ENCODE measurements at places on chromosomes 6 and 20.
A peak's percentile ranks its signal among the peaks of the same experiment; 100 is the strongest.

DNA sequence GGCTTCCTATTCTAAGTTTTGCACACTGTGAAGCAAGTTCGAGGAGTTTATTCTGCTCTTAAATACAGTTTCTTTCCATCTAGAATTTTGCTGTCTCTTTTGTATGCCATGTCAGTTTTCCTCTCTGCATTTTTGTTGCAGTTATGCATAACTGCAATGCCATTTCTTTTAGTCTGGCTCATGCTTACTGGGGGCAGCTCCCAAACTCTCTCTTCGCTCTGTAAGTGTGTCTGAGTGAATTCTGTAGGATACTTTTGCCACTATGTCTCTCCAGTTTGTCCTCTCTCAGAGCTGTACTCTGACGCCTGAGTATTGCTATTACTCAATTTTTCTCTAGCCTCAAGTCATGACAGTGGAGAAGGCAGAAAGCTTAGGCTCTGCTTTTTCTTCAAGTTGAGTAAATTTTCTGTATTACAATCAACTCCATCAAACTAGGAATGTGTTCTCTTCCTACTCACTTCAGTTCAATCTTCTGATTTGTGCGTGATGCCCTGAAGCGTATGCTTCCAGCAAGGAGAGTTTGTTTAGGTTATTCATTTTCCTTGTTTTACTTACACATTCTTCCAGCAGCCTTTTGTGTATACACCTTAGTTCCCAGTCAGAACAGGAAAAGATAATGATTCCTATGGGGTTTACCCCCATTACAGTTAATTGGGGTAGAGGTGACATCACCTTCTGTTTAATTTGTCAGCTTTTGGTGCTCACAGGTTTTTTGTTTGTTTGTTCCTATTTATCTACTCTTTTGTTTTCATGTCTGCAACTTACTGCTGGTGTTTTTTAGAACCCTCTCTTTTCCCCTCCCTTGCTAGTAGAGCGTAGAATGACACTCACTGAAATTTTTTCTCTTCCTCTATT is 430.9 kb downstream of the BCKDHB start:
- no peak for DNase-seq

DNA sequence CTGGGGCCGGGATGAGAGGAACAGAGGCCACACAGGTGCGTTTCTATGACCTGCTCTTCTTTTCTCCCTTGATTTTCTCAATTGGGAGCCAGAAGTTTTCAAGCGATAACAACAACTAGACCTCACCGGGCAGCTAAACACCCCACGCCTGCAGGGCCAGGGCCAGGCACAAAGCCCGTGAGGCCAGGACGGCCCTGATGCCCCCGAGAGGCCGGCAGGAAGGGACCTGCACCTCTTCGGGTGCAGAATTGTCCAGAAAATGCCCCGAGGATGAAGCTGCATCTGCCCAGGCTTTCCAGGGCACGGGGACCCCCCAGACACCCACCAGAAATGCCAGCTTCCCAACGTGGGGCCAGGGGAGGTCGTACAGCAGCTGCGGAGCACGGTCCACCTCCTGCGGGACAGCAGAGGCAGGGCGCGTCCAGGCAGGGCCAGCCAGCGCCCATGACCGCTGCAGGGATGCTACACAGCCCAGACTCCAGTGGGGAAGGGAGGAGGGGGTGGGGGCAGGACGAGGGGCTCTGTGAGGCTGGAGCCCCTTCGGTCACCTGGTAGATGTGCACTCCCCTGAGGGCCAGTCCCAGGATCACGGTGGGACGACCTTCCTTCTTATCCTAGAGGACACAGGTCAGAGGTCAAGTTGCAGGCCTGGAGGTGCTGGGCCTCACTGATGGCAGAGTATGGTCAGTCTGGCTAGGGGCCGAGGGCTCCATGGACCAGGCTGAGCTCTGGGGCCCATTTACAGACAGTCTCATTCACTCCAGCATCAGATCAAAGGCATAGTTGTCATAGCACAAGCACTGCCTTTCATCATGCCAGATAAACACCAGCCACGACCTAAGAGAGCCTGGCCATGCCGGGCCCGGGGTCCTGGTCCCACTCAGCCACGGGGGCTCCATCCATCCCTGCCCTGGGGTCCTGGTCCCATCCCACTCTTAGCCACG is 16.4 kb downstream of the FRMD1 start:
- no peak for DNase-seq

- no peak for DNase-seq
Observed at GRCh38 chr6:146871611-146872425, 273.0 kb downstream of the ADGB start.

GRCh38 chr6:101393251-101393828 is at the start of gene GRIK2:
GRIK2 (plus strand) TSS chr6:101393708.
- no peak for DNase-seq

DNA sequence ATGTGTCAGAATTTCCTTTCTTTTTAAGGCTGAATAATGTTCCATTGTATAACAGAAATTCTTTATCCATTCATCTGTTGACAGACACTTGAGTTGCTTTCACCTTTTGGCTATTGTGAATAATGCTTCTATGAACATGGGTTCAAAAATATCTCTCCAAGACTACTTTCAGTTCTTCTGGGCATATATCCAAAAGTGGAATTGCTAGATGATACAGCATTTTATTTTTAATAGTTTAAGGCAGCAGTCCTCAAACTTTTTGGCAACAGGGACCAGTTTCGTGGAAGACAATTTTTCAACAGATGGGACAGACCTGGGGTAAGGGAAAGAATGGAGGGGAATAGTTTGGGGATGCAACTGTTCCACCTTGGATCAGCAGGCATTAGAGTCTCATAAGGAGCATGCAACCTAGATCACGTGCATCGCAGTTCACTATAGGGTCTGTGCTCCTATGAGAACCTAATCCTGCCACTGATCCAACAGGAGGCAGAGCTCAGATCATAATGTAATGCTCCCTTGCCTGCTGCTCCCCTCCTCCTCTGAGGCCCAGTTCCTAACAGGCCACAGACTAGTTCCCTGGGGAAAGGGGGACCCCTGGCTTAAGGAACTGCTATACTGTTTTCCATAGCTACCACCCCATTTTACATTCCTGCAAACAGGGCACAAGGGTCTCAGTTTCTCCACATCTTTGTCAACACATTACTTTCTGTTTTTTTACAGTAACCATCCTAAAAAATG is 239.9 kb upstream of the RNF217 start:
- no peak for DNase-seq

DNA sequence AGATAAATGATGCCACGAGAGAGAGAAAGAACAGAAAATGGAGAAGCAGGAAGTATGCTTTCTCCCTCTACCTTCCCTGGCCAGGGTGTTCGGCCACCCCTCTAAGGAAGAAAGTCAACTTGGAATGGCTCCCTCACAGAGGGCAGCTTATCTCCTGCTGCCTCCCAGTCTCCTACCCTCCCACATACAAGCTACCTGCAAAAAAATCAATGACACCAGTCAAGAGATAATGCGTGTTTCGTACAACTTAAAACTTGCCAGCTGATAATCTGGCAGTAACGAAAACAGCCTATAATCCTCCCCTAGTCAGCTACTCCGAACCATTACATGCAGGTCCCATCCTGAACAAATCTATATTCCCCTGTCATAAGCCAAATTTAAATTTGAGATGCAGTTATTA is 61.7 kb downstream of the BTBD9 start:
- DNase-seq, result no peak

DNA sequence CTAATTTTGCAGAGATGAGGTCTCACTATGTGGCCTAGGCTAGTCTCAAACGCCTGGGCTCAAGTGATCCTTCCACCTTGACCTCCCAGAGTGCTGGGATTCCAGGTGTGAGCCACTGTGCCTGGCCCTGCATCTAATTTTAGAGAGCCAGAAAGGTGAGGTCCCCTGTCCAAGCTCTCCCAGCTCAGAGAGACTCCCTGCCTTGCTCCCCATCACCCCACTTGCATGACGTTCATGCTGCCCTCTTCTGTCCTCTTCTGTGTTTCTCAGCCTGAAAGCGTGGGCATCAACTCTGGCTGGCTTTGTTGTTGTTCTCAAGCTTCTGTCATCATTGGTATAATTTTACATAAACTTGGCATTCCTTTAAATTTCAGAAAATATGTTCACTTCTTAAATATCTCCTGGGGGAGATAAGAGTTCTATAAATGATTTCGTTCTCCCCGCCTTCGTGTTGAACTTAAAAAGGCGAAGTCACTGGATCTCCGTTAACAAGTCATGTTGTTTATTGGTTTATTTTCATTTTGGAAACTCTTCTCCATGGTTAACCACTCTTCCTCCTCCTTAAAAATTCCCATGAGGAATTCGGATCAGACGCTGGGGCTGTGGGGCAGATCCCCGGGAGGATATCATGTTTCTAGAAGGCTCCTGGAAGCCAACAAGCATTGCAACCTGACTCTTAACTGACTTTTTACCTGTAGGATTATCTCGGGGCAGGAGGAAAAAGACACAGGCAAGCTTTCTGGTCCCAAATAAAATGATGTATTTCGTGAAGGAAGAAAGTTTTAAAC is 13.2 kb upstream of the PARD6B start:
- no peak for DNase-seq

DNA sequence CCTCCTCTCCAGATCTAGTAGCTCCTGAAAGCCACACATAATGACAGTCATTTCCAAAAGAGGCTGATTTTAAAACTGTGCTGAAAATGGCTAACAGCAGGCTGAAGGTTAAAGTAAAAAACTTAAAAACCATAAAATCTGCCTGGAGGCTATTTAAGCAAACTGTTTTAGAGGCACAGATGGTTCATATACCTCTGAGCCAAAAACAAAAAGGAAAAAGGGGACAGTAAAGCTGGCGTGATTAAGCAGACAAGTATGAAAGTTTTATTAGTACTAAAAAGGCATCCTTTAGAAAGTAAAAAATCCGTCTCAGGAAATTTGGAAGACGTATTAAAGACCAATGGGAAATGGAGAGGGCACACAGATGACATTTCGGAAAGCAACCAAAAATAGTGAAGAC is 55.8 kb downstream of the SOBP start:
- DNase-seq, result no peak

DNA sequence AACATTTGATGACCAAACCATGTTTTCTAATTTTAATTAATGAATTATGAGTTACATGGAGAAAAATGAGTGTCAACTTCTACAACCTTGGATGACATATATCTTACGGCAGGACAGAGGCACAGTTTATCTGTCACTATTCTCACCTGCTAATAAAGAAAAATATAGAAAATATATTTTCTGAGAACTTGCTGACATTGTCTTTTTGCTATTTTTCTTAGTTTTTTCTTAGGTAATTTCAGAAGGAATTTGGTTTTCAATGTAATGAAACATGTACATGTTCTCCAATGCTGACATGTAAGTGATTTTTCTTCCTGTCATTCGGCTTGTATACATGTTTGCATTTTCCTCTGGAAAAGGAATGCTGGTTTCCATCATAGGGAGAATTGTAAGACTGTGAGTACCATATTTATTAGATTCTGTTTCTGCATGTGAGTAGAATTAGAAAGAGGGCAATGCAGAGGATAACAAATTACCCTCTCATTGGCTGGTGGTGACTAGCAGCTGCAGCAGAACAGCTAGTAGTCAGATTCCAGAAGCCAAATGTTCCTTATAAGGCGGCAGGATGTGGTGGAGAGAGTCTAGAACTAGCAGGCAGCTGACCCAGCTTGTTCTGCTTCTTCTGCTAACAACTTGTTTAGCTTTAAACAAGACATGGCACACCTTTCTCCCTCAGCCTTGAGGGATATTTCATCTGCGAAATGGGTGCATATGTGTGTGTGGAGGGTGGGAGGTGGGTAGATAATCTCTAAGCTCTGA is 132.8 kb upstream of the SPACA1 start:
- no peak for DNase-seq

- DNase-seq, result no peak
Observed at GRCh38 chr20:53279735-53280134, 307.6 kb downstream of the TSHZ2 start.

GRCh38 chr6:53718597-53719460 is 53.3 kb upstream of the KLHL31 start:
- peak; percentile 25 for DNase-seq

- DNase-seq, result no peak
Observed at GRCh38 chr20:63432577-63433325, 39.7 kb downstream of the KCNQ2 start.

DNA sequence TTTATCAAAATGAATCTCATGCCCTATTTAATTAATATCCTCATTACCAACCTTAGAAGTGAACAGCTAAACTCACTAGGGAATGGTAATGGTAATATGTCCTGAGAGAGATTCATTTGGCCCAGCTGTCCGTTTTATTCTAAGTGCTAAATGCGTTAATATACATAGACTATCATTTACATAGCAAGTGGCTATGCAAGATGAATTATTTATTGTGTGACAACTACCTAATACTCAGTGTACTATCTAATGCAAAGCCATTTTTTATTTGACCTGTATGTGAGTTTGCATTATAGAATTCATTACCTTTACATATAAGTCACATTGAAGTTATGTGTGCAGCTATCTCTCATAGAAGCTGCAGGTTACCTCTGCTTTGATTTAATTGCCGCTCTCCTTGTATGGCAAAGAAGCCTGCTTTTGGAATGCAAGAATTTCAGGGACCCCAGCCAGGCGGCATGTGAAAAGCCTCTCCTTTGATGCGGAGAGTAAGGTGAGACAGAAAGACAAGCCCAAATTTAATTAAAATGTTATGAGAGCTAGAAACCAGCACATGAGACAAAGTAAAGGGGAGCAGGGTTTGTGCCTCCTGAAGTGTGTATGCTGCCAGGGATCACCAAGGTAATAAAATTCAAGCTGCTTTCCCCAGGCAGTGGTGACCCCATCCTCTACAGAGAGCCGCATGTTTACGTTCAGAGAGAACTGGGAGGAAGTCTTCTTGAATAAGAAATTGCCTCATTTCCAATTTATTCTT is 693.0 kb upstream of the MAP3K7 start:
- no peak for DNase-seq

DNA sequence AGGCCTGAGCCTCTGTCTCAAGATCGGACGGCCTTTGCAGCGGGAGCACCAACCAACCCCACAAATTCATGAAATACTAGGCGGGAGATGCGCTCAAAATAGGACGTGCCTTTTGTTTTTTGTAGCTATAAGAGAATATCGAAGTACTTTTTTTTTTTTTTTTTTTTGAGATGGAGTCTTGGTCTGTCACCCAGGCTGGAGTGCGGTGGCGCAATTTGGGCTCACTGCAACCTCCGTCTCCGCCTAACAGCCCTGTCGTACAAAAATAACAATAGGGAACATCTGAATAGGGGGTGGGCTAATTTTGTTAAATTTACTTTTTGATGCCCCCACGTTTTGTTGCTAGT is 5.9 kb upstream of the TUBB2A start:
- DNase-seq, result no peak

- no peak for DNase-seq
Observed at GRCh38 chr6:150118203-150118602, 24.6 kb upstream of the PPP1R14C start.

DNA sequence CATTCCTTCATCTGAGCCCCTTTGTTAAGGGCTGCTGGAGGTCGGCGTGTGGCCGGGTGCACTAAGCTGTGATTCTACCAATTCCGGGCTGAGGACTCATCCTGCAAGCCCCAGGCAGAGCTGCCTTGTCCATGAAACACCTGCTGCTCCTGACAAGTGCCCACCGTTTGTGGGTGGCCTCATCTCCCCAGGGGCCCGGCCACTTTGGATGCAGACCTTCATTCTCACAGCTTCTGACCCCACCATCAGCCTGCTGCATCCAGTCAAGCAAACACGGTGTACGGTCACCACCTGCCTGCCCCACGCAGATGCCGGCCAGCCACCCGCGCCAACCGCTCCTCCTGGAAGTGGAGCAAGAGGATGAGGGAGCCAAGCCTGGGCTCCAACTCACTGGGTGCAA is 382.7 kb downstream of the THBS2 start:
- no peak for DNase-seq

GRCh38 chr6:40904583-40905194 is 134.3 kb downstream of the UNC5CL start:
- DNase-seq, result no peak

- no peak for DNase-seq
Observed at GRCh38 chr6:30883685-30884520, at the start of gene DDR1. DDR1 (plus strand) TSS chr6:30884519; CDS start chr6:30888730, 4,211 bp downstream.

GRCh38 chr6:113397236-113397635 is 459.9 kb upstream of the MARCKS start:
- DNase-seq, result no peak

Data from AG09319 (cell line).